ENCODE measurements at places on chromosomes 16 and 17. TPM values are rescaled to one million over a fixed set of nuclear protein-coding genes. Genes with fewer than 3 reads are reported as not detected.

TMEM106A gene
- total RNA-seq, result 11.5 TPM

DOC2B gene
- 0.22 TPM for total RNA-seq

TBC1D3H gene
- total RNA-seq, result not detected

CTRL gene
- 1.8 TPM for total RNA-seq

CCL17 gene
- not detected for total RNA-seq

DNA sequence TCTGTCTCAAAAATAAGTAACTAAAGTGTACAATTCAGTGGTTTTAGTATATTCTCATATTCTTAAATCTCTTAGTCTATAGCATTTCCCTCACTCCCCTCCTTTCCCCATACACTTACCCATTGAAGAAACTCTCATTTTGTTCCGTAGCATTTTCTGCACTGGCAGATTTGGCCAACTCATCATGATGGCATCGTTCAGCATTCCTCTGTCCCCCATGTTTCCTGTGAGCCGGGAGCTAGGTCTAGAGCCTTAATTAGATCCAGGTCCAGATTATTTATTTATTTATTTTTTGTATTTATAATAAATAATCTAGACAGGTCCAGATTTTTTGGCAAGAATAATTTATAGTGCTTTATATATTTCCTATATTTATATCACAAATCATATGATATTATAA is 31.0 kb downstream of the HEATR3 start:
- no peak for DNase-seq

GRCh38 chr17:30234964-30235363 is 533 bp downstream of the SLC6A4 start:
- DNase-seq, result no peak

DNA sequence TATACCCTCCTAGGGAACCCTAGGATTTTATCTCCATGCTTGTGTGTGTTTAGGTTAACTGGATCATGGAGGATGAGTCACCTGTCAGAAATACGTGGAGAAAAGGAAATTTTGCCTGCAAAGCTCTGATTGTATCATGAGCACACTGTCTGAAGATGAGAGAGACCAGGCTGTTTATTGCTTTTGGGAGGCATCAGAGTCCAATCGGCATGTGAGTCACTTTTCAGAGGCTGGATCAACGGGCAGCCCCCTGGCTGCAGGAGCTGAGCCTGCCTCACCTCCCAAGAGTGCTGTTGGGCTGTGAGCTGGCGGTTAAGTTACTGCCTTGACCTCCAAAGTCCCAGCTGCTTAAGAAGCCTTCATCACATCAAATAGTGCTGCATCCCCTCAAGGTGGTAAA is 41.5 kb upstream of the MED9 start:
- peak; percentile 45 for DNase-seq

DNA sequence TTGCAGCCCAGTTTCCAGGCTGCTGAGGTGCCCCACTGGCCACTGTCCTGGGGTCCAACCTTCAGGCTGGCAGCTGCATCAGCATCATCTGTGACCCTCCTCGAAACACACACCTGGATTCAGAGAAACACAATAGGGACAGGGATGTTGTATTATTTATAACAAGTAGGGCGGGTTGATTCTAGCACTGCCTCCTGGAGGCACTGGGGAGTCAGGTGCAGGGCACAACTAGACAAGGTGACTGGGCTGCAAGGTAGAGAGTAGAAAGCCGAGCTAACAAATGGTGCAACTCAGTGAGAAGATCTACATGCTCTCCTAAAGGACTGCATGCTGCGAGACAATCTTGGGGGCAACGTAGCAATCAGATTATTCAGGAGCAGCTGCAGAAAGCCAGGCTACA is 317.3 kb downstream of the SLC39A11 start:
- no peak for DNase-seq

GRCh38 chr17:75759457-75759856 is 5.5 kb downstream of the GALK1 start:
- DNase-seq, result no peak

GRCh38 chr17:68399638-68400403 is 57.5 kb downstream of the WIPI1 start:
- peak; percentile 42 for DNase-seq

DNA sequence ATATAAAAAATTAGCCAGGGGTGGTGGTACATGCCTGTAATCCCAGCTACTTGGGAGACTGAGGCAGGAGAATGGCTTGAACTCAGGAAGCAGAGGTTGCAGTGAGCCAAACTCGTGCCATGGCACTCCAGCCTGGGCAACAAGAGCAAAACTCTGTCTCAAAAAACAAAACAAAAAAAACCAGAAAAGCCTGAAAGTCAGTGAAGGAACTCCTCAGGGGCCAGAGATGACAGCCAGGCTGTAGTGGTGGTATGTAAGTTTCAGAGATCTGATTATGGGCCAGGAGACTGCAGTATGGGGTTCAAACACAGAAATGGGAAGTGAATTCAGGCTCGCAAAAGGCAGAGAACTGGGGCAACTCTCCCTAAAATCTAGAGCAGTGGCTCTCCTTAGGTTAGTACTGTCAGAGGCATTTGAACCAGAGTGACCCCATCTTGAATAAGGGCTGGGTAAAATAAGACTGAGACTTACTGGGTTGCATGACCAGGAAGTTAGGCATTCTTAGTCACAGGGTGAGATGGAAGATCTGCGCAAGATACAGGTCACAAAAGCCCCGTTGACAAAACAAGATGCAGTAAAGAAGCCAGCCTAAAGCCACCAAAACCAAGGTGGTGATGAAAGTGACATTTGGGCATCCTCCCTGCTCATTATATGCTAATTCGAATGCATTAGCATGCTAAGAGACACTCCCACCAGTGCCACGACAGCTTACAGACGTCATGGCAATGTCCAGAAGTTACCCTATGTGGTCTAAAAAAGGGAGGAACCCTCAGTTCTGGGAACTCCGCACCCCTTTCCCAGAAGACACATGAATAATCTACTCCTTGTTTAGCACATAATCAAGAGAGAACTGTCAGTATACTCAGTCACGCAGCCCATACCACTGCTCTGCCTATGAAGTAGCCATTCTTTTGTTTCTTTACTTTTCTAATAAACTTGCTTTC is 120.2 kb upstream of the XYLT1 start:
- DNase-seq, result no peak

- no peak for DNase-seq
These were observed 334.3 kb downstream of the CBLN1 start for GRCh38 chr16:48947371-48947713.

DNA sequence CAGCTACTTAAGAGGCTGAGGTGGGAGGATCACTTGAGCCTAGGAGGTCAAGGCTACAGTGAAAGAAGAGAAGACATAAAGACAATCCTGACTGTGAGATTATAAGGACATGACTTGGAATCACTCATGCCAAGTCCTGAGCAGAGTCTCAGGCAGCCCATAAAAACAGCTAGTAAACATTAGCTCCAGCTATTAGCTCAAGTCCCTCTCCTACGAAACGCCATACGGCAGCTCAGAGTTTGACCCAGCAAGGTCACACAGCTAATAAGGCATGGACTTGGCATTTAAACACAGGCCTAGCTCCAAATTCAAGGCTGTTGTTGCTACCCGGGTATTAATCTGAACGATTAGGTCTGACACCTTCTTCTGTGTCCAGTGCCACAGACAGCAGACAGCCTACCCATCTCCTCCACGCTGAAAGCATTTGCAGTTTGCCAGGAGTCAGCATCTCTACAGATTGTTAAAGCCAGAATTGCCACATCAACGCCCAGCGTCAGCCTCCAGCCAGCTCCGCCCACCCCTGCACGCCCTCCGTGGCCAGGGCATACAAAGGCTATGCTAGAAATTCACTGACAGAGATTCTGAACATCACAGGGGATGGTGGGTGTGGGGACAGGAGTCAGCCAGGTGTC is 9.9 kb upstream of the TMEM114 start:
- no peak for DNase-seq

DNA sequence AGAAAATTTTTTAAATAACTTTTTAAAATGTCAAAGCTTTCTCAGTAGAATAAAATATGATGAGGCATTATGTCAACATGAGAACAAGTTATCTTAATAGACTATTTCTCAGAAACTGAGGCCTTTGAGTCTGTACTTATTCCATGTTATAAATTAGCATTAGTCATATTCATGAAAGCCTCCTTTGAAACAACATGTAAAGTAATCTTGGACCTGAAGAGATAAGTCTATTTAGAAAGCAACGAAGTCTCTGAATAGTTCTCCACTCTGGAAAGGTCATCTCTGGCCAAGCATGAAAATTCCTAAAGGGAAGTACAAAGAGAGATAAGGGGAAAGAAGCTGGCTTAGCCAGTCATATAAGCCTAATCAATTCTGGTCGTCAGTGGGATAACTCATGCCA is 150.8 kb downstream of the CYB561 start:
- DNase-seq, result no peak

DNA sequence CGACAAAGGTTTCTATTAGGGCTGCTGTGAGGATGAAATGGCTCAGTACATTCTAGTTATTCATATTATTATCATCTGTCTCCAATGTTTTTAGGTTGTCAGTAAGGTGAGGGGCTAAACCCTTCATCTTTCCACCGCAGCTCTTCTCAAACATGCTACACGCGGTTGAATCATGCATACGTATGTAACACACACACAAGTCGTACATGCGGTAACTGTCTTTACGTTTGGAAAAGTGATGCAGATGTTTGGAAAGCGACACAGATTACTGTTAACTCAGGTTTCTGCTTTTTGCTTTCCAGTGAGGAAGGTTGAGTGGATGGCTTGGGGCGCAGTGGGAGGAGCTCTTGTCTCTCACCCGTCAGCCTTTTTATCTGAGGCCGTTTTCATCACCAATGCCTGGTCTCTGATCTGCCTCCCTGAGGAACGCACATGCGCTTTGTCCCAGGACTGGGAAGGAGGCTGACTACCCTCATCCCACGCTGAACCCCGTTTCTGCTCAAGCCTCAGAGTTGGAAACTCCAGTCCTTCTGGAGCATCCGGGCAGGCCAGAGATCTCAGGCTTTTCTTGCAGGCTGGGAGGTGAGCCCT is 3.2 kb upstream of the FOXL1 start:
- DNase-seq, result no peak

DNA sequence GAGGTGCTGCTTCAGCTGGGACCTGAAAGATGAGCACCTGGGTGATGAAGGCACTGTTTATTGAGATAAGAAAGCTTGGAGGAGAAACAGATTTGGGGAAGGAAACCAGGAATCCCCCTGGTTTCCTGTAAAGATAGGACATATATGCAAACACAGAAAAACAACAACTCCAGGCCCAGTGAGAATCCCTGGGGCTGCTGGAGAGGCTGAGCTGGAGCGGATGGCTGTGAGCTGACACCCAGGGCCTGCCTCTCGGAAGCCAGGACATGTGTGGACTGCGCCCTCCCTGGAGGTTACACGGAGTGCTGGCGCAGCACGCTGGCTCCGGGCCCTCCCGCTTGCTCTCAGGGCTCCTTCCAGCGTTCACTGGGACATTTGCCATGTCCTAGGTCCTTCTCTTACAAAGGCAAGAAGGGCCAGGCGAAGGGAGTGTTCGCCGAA is 57.5 kb downstream of the CYB5B start:
- peak; percentile 97 for DNase-seq

GRCh38 chr17:17836250-17836817 is 452 bp downstream of the SREBF1 start:
- peak; percentile 96 for DNase-seq

DNA sequence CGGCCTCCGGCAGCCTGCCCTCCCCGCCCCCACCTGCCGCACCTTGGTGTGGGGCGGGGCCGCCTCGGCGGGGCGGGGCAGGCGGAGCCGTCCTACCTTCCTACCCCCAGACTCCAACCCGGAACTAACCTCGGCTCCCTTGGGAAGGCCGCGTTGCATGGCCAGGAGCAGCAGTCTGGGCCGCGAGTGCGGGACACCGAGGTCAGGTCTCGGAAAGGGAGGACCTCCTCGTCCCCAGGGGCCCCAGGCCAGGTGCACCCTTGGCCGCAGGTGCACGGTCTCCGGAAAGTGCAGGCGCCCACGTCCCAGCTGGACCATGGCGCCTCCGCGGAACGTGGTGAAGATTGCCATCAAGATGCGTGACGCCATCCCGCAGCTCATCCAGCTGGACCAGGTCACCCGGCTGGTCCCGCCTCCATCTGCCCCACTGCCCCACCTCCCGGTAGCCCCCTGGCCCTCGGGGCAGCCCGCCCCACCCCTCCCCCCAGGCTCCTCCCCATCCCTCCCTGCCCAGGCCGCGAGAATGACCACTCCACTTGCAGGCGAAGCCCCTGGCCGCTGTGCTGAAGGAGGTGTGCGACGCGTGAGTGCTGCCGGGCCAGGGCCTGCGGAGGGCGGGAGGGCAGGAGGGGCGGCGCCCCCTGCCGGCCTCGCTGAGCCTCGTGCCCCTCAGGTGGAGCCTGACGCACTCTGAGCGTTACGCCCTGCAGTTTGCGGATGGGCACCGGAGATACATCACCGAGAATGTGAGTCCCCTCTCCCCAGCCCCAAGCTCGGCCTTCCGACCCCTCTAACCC is at the start of gene ELMO3:
ELMO3 (plus strand) TSS at position 121 of the 797 bp plus-strand sequence; CDS start at position 317, 196 bp downstream.
- no peak for DNase-seq

DNA sequence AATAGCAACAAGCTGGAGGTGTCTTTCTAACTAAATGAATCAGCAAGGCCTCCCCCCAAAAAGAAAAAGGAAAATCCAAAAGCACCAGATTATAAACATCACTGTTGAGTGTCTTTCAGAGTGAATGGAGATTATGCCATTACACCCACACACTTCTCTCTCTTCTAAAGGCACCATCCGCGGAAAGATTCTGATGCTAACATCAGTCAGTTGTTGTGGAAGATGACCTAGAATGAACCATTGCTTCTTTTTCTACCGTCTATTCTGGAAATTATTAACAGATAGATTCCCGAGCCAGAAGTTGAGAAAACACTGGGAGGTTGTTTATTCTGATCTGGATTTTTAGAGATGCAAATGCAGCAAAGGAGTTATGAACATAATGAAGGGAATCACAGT is 60.9 kb upstream of the FAM20A start:
- DNase-seq, result no peak

- peak; percentile 70 for DNase-seq
These were observed at the start of gene MRTFB for GRCh38 chr16:14070877-14071575. TSS of gene MRTFB (plus strand) at chr16:14071319. CDS start at chr16:14140607, 69,288 bp downstream.

DNA sequence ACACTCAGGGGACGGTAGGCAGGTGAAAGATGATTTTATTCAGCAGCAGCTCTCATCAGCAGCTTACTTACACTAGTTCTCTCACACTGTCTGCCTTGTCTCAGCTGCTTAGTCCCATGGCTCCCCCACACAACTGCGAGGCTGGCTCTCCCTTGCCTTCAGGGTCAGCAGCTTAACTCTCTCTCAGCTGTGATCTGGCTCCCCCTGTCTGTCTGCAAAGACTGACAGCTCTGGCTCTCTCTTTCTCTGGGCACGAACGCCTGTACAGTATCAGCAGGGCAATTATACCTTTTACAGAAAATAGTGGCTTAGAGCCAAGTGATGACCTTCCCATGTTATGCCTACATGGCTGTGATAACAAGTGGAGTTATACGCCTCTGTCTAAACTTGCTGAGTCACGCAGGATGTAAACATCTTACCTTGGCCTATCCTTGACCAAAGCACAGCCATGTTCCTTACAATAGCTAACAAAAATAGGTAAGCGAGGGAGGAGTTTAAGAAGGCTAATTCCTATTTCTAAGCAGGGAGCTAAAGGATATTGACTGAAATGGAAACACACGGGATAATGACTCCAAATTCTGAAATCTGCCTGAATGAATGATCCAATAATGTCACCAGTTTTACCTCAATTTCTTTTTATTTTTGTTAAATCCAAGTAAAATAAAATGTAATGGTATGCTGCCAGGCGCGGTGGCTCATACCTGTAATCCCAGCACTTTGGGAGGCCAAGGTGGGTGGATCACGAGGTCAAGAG is 1.1 kb upstream of the NDUFAB1 start:
- peak; percentile 21 for DNase-seq

- no peak for DNase-seq
These were observed 8.2 kb downstream of the KSR1 start for GRCh38 chr17:27464431-27464830.
